Stimulated activated CD4-positive, alpha-beta T cell treated with anti-CD3 and anti-CD28 coated beads, Interleukin-12 subunit alpha, Interleukin-12 subunit beta, amount 100 ng/mL, for 24 hours (primary cell): ENCODE measurements at places on chromosomes 16 and 17.
A peak's percentile ranks its signal among the peaks of the same experiment; 100 is the strongest.

DNA sequence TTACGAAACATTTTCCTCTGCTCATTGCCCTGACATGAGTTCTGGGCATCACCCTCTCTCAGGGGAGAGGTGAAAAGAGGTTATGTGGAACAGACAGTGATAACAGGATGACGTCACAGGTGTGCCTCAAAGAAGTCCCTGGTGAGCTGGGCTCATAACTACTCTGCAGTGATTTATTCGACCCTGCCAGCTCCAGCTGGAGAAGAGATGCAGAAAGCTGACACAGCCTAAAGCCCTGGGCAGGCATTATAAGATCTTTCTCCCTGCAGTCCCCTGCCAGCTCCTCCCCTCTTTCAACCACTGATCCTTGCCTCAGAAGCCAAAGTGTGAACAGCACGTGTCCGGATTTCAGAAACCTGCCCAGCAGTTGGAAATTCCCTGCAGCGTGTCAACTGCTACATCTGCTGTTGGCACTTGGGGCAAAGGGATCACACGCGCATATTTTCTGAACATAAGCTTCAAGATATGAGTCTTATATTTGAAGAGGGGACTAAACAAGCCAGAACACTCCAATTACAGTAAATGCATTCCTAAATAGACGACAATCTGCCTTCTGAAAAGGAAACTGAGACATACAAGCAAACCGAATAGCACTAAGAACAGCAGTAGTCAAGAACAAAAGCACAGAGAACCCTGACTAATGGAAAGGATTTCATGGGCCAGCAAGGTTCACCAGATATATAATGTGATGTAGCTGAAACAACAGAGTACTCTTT, 80.5 kb downstream of the SMG6 start:
- peak; percentile 27 for DNase-seq

GRCh38 chr17:31549121-31549524, 157.6 kb downstream of the RAB11FIP4 start:
- DNase-seq = peak; percentile 20

GRCh38 chr17:42573095-42573494, 4.4 kb downstream of the PSMC3IP start:
- DNase-seq = no peak

DNA sequence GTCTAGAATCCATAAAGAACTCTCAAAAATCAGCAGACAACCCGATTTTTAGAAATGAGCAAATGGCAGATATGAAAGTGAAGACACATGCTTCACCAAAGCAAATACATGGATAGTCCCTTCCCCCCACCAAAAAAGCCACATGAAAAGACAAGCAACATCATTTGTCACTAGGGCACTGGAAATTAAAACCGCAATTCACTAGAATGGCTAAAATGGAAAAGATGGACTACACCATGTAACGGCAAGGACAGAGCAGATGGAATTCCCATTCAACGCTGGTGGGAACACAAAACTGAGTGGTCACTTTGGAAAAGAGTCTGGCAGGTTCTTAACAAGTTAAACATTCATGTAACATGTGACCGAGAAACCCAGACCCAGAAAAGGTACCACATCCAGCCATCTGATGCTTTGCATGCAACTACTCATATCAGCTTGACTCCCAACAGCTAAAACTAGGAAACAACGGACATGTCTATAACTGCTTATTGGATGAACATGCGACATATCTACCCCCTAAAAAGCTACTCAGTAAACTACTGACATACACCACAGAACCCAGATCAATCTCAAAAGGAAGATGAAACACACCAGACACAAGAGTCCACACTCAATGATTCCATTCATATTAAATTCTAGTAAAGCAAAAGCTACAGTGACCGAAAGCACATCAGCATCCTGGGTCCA, 132.6 kb downstream of the ZNF778 start:
- no peak for DNase-seq
